ENCODE measurements at places on chromosomes 3 and 15.

- peak; percentile 55 for DNase-seq
These were observed 476.9 kb downstream of the ZNF385D start for GRCh38 chr3:21274079-21274571.

- no peak for DNase-seq
These were observed 58.5 kb downstream of the PIK3R4 start for GRCh38 chr3:130688015-130688688.

GRCh38 chr3:10173926-10174435, 9.3 kb downstream of the IRAK2 start:
- peak; percentile 97 for DNase-seq

- no peak for DNase-seq
These were observed 122.8 kb downstream of the CACNA1D start for GRCh38 chr3:53616971-53617892.

- peak; percentile 22 for DNase-seq
These were observed 10.4 kb downstream of the TEX264 start for GRCh38 chr3:51681453-51681852.

GRCh38 chr15:29376590-29376989, 107.0 kb upstream of the NSMCE3 start:
- DNase-seq, result no peak

DNA sequence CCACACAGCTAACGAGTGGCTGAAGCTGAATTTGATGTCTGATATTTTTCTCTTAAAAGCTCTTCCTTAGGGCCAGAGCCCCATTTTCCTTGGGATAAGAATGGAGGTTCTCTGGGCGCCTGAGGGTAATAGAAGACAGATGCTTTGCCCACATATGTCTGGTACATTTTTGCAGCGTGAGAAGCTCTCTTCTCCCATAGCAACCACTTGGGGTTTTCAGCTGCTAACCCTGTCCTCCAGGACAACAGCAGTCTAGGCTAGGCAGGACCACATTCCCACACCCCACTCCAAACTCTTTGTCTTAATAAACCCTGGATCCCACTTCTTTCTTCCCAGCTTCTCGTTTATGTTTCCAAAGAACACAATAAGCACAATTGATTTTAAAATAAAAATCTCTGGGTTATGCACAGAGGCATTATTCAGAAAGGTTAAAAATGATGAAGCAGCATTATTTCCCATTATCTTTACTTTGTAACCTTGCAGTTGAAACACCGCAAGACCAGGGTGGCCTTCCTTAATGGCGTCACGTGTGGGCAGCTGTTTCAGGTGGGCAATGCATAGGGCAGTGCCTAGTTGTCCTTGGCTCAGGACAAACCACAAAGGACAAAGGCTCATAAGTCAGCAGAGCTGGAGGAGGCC, 56.5 kb upstream of the NTRK3 start:
- DNase-seq, result peak; percentile 83

GRCh38 chr3:13580256-13581023, 31.5 kb downstream of the FBLN2 start:
- DNase-seq, result no peak

DNA sequence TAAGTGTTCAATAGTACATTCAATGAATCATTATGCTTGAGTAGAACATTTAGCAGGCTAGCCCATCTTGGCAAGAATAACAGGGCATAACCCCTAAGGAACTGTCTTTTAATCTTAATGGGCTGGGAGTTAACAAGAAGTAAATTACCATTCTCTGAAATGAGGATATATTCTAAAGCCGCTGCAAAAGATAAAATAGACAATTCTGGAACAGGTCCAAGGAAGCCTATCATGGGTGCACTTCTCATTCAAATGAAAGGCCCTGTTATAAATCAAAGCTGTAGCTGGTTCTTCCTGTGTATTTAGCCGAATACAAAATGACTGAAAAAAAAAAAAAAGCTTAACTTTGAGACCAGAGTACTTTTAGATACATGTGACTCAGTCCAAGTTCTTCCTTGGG, 15.6 kb downstream of the MTHFS start:
- no peak for DNase-seq

GRCh38 chr3:142098964-142099363, 50.4 kb downstream of the TFDP2 start:
- DNase-seq, result no peak
